ENCODE measurements at places on chromosomes 16 and 17. TPM values are rescaled to one million over a fixed set of nuclear protein-coding genes. Genes with fewer than 3 reads are reported as not detected.

The CA7 gene
- total RNA-seq: not detected

The MILR1 gene
- total RNA-seq: 0.75 TPM

The PIK3R5 gene
- total RNA-seq: not detected

The KRT16 gene
- not detected for total RNA-seq
